ENCODE measurements at places on chromosomes 5 and 9.

DNA sequence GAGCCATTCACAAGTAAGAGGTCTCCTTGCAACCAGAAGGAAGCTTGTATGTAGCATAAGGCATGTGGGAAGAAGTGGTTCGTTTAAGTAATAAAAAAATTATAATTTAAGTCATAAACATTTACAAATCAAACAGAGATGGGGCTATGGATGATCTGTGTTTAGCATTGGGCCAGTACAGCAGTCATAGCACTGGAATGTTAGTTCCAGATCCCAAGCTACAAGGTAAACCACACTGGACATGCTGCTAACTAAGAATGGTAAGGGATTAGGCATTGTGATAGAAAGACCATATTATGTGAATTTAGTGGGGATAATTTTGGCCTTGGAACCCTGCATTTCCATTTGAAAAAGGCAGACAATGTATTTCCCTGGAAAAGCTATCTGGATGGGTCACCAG, 170.4 kb upstream of the KCNN2 start:
- DNase-seq = no peak

DNA sequence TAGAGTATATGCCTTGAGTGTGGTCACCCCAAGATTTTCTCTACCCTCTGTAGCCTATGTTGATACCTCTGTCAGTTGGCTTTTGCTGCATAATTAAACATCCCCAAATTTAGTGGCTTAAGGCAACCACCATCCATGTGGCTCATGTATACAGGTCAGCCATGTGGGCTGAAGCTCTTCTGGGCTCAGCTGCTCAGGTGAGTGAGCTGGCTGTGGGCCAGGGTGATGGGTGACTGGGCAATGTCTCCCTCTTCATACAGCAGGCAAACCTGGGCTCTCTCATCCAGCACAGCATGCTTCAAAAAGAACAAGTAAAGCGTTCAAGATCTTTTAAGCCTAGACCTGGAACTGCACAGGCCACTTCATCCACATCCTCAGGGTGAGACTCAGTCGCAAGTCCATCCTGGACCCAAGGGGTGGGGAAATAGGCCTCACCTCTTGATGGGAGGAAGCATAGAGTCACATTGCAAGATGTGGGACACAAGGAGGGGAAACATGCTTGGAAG, 188.2 kb upstream of the TAS2R1 start:
- no peak for DNase-seq

DNA sequence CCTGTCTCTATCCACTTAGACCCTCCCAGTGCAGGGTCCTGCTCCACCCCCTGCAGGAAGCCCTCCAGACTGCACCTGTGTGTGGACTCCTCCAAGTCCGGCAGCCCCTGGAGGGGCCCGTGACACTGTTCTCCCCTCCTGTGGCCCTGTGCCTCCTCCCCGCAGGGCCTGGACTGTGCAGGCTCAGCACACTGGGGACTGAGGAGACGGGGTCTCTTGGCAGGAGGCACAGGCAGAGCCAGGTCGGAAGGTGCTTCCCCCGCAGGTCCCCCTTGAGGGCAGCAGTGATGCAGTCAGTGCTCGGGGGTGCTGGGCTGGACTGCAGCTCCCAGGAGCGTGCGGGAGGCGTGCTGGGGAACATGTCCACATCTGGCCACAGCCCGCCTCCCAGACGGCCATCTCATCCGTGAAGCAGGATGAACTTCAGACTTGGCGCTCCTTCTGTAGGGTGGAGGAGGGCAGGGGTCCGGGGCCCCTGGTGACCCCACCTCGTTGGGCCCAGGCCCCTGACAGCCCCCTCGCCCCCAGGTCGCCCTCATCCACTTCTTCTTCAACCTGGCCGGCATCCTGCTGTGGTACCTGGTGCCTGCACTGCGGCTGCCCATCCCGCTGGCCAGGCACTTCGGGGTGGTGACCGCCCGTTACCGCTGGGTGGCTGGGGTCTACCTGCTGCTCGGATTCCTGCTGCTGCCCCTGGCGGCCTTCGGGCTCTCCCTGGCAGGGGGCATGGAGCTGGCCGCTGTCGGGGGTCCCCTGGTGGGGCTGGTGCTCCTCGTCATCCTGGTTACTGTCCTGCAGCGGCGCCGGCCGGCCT, 4.9 kb downstream of the SLC34A3 start:
- no peak for DNase-seq

- DNase-seq = no peak
Measured at GRCh38 chr9:122036988-122037387, 56.1 kb downstream of the TTLL11 start.

DNA sequence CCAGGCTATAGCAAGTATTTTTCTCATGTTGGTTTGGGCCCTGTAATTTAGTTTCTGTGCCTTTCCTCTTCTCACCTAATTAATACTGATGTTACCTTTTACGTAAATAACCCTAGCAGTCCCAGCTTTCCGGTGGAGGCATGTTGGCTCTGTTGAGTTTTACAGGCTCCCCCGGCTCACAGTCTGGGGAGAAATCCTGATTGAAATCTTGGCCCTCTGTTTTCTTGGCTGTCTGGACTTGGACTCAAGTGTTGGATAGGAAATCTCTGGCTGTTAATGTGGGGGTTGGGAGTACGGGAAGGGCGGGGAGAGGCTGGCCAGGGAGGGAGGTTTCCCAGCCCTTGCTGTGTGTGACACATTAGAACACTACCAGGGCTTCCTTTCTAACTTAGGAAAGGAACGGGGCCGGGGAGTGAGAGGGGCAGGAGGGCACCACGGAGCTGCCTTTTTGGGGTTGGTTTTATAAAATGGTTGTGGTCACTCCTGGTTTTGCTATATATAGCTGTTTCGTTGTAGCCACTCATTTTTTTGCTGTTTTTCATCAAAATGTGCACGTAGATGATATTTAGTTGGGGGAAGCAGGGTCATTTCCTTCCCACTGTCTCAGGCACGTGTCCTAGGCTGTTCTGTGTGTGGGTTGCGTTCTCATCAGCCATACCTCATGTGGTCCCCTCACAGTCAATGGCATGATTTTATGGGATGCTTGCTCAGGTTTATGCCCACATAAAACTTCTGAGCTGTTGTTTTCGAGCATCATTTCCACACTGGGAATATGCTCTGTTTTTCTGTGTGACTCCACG, 11.0 kb downstream of the TRIO start:
- DNase-seq = peak; percentile 34

GRCh38 chr5:69516769-69517168, 24.2 kb downstream of the OCLN start:
- no peak for DNase-seq

DNA sequence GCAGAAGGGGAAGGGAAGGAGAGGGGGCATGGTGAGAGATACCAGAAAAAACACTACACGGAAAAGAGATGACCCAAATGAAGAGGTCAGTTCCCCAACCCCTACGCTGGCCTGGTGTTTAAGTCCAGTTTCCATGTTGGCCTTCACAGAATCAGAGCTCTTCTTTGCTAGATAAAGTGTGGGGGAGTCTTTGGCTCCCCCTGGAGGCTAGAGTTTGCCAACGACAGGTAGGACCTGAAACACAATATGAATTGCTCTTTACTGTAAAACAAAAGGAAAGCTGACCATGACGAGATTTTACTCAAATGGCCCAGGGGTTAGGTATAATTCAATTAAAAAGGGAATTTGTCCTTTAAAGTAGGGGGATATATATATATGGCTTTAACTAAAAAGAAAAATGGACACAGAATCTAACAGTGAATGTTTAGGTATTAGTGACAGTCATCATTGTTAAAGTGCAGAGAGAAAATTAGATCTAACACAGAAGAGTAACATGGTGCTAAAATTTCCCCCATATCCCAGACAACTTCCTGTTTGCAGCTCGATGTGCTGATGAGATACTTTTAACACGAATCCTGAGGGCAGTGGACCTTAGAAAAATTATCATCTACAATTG, 92.0 kb downstream of the SV2C start:
- peak; percentile 65 for DNase-seq

GRCh38 chr5:167598166-167598565, 693.3 kb upstream of the WWC1 start:
- no peak for DNase-seq

GRCh38 chr9:75644649-75645048, 245.8 kb upstream of the PCSK5 start:
- no peak for DNase-seq

- no peak for DNase-seq
Measured at GRCh38 chr9:19782005-19782404, 6.8 kb downstream of the SLC24A2 start.

DNA sequence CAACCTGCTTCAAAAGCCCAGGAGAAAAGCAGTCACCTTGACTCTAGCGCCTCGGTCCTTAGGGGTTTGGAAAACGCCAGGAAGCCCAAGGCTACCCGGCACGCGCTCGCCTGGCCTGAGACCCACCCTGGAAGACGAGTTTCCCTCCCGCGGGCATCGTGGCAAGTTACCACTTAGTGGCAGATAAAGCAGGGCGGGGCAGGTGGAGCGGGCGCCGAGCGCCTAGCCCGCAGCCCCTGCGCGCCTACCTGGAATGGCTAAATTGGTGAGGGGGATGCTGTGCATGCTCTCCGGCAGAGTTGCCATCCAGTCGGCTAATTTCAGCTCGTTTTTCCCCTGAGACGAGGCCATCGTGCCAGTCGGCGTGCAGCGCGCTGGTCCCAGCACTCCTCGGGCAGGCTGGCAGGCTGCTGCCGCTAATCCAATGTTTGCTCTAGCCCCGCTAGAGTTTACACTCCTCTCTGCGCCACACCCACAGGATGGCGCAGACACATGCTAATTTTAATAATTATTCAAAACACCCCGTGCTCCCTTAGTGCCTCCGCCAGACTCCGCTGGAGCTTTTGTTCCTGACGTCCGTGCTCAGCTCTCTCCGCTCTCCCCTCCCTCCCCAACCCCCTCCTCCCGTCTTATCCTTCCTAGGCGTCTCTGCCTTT, at the start of gene PLCXD3:
Gene PLCXD3, minus strand, starts transcription at position 426 of the 656 bp plus-strand sequence. Its CDS starts 75 bp downstream, at position 351.
- no peak for DNase-seq

DNA sequence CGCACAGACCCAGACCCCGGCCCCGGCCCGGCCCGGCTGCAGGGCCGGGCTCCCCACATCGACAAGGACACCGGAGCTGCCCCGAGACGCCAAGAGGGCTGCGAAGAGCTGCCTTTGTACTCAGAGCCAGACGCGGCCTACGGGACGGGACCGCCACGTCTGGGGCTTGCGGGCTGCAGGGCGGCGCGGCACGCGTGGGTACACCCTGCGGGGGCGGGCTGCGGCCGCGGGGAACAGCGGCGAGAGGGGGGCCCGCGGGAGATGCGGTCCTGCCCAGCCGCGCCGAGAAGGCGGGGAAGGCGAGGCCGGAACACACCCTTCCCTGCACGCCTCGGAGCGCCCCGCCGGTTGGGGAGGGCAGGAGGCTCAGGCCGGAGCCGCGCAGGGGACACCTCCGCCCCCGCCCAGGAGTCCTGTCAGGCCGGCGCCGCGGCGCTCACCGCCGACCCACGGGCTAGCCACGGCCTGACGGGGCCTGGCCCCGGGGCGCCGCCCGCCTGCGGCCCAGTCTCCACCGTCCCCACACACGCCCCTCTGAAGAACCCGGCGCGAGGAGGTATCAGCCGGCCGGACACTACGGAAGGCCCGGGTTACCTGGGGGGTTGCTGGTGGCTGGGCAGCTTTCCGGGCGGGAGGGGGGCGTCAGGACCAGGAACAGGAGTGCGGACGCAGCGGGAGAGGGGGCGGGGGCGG, 478 bp downstream of the RAB14 start:
- DNase-seq = no peak

GRCh38 chr5:135114759-135115158, 80.7 kb upstream of the PITX1 start:
- DNase-seq = no peak

Data from KG1 (cell line).